Ascending aorta (tissue), 2 donors: ENCODE measurements at places on chromosomes 3 and 15.

GRCh38 chr3:122555275-122556071 lies 8.6 kb downstream of the PARP9 start:
- no peak overlapping the region for H3K27ac ChIP-seq
- H3K36me3 ChIP-seq, result peaks cover 64% of the 10 kb centered on the region
- DNase-seq, result no peak
- H3K4me3 ChIP-seq, result no peak overlapping the region
- no peaks in the 10 kb centered on the region for H3K27me3 ChIP-seq
- H3K4me1 ChIP-seq, result no peaks in the 10 kb centered on the region

GRCh38 chr3:139311557-139311956 lies 32.3 kb upstream of the MRPS22 start:
- H3K4me3 ChIP-seq, result no peak overlapping the region
- no peaks in the 10 kb centered on the region for H3K36me3 ChIP-seq
- no peak overlapping the region for H3K27ac ChIP-seq
- no peaks in the 10 kb centered on the region for H3K4me1 ChIP-seq

DNA sequence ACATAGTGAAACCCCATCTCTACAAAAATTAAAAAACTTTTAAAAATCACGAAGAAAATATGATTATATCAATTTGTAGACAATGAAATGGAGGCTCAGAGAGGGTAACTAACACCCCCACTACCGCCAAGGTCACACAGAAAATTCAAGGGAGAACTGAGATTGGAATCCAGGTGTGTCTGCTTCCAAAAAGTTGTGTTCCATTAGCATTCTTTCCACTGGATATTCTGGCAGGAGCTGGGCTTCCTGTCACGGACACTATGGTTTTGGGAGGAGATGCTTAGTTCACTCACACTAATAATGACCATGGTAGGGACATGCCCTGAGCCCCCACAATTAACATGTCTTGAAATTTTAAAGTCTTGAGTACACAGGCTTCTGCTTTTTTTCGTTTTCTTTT lies 28.8 kb downstream of the CTSH start:
- peaks cover 7% of the 10 kb centered on the region for H3K4me1 ChIP-seq
- peak overlapping the region; percentile 81 for H3K27ac ChIP-seq
- H3K4me3 ChIP-seq, result no peak overlapping the region

DNA sequence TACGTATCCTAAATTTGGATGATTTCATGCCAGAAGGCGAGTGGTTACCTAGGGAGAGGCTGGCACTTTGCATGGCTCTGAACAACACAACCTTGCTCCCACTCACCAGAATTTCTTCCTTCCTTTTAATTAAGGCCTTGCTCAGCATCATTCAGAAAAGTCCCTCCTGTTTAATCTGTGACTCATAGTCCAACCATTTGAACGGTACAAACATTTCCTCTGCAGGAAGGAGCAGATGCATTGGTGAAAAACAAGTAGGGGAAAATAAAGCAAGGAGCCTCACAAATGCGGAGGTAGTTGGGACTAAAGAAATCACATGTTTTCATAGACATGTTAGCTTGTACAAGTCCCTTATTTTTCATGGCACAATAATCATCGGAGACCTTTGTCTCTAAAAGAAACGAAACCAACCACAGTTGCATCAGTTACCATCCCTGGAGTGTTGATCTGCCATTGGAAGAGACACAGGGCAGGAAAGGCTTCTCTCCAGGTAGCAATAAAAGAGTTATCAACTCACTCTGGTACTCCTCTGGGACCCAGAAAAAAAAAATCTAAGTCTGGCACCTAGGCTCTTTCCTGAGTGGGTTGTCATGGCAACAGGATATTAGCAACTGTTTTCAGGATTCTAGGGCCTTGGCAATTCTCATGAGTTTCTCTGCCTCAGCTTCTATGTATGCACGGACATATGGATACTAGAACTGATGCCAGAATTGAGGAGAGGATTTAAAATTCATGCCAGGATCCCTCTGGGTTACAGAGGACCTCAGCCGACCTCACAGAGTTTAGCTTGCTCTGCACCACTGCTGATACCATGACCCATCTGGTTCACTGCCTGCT lies 255.4 kb upstream of the ARPP21 start:
- H3K4me3 ChIP-seq, result no peak overlapping the region
- no peaks in the 10 kb centered on the region for H3K4me1 ChIP-seq
- no peak for DNase-seq
- no peaks in the 10 kb centered on the region for H3K36me3 ChIP-seq
- H3K27me3 ChIP-seq, result no peaks in the 10 kb centered on the region
- no peak overlapping the region for H3K27ac ChIP-seq

DNA sequence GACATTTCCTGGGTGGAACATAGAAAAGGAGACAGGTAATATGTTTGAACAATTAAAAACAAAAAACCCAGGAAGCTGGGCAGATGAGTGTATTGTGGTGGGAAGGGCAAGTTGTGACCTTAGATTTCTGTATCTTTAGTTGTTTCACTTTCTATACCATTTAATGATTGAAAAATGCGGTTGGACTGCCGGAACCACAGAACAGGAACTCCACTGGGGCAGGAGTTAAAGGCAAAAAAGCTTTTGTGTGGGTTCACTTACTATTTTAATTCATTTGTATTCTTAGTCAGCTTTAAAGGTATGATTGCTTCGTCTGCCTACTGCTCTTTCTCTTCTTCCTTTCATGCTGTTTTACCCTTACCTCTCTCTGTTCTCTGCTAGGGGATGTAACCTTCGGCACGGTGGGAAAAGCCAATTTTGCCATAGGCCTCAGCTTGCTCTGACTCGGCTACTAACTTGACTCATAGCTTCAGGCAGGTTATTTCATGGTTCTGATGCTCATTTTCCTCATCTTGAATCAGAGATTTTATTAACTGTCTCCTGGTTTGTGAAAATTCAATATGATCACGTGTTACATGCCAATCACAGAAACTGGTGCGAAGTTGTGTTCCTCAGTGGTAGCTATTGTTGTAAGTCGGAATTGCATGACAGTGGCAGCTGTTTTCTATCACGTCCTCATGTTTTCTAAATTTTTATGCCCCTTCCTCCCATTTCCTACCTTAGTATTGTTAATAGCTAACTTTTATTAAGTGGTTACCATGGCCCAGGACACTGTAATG lies 1.6 kb upstream of the MCTP2 start:
- H3K27ac ChIP-seq, result no peak overlapping the region
- no peaks in the 10 kb centered on the region for H3K27me3 ChIP-seq
- no peaks in the 10 kb centered on the region for H3K4me1 ChIP-seq

DNA sequence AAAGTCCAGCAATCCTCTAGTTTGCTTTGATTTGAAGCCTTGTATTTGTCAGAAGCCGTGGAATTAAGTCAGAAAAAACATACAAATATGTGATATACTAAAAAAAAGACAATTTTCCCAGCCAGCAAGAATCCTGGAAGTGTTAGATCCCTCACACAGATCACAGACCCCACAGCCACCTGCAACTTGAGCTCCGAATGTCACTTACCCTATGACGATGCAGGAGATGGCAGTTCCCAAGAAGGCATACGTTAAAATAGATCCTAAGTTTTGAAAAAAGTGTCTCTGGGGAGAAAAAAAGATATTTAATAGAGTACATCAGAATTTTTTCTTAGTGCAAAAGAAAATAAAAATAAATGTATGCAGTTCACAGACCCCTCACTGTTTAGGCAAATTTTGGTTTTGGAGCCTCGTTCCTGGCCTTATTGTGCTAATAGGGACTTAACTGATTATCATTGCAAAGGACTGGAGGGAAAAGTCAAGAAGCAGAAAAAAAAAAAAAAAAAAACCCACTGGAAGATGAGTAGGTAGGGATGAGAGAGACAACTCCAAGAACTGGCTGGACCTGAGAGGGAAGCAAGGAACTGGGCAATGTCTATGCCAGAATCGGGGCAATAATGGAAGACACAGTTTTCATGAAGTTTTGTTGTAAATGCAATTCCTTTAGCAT lies 53.3 kb downstream of the SLC9A9 start:
- no peaks in the 10 kb centered on the region for H3K36me3 ChIP-seq
- no peak overlapping the region for H3K27ac ChIP-seq
- no peak overlapping the region for H3K4me3 ChIP-seq
- DNase-seq, result no peak
- no peaks in the 10 kb centered on the region for H3K27me3 ChIP-seq

DNA sequence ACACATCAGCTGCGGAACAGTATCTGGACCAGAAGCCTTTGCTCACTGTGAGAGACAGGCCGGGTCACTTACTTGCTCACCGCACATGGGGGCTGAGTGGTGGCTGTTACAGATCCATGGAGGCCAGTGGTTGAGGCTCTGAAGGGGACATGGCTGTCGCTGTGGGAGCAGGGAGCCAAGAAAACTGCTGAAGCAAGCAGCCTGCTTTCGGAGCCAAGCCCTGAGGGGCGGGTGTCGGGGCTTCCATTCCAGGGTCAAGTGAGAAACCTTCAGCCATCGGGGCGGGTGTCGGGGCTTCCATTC lies 42.3 kb upstream of the ADAMTS17 start:
- H3K4me1 ChIP-seq, result no peaks in the 10 kb centered on the region
- H3K36me3 ChIP-seq, result peaks cover 7% of the 10 kb centered on the region
- no peak overlapping the region for H3K4me3 ChIP-seq
- no peaks in the 10 kb centered on the region for H3K27me3 ChIP-seq
- no peak for DNase-seq
- H3K27ac ChIP-seq, result no peak overlapping the region

DNA sequence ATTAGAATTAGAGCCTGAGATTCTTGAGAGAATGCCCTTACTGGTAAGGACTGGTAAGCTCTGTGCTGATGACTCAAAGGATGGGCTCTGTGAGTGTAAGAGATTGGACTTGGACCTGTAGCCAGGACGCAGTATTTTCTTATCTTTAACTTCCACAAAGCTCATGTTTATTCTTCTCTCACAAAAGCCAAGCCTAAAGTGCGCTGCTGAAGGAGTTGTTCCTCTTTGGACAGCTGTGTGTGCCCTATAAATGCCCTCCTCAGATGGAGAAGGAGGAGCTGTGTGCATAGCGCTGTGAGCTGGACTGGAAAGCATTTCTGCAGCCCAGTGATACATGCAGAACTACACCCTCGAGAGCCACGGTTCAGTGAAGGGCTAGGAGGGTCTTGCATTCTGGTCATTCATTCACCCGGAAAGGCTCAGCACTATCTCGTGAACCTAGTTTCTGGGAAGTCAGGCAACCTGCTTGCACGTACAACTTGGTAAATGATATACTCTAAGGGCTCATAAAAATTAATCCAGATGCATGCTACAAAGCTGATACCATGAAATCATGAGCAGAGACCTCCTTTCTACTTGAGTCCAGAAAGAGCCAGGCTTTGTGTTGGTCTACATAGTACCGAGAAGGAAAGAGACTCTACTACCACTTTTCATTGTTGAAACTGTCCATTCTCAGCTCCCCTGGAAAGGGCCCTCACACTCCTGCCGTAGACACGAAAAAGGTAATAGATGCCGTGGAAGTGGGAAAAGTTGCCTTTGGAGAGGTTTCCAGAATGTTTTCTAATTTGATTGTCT lies 103.0 kb upstream of the TBL1XR1 start:
- H3K4me3 ChIP-seq, result no peak overlapping the region
- no peaks in the 10 kb centered on the region for H3K27me3 ChIP-seq
- H3K4me1 ChIP-seq, result peaks cover 5% of the 10 kb centered on the region
- H3K36me3 ChIP-seq, result no peaks in the 10 kb centered on the region
- peak overlapping the region; percentile 45 for H3K27ac ChIP-seq

GRCh38 chr3:176469694-176470205 lies 727.5 kb downstream of the TBL1XR1 start:
- no peaks in the 10 kb centered on the region for H3K36me3 ChIP-seq
- no peak overlapping the region for H3K4me3 ChIP-seq
- no peak for DNase-seq
- H3K27me3 ChIP-seq, result no peaks in the 10 kb centered on the region
- no peaks in the 10 kb centered on the region for H3K4me1 ChIP-seq
- no peak overlapping the region for H3K27ac ChIP-seq

GRCh38 chr3:98763076-98763475 lies at the start of gene ST3GAL6:
TSS of gene ST3GAL6 (plus strand) at chr3:98763340. CDS start at chr3:98768441, 5,101 bp downstream.
- DNase-seq, result no peak
- H3K4me3 ChIP-seq, result peak within 1 kb of the TSS; percentile 24

- H3K27me3 ChIP-seq, result no peaks in the 10 kb centered on the region
- H3K4me1 ChIP-seq, result peaks cover 35% of the 10 kb centered on the region
- peak overlapping the region; percentile 71 for H3K4me3 ChIP-seq
- no peaks in the 10 kb centered on the region for H3K36me3 ChIP-seq
Observed at GRCh38 chr15:28094732-28095521, 4.2 kb downstream of the OCA2 start.

GRCh38 chr15:63274427-63274826 lies 3.0 kb upstream of the APH1B start:
- no peaks in the 10 kb centered on the region for H3K27me3 ChIP-seq
- no peak overlapping the region for H3K4me3 ChIP-seq
- H3K36me3 ChIP-seq, result no peaks in the 10 kb centered on the region
- H3K4me1 ChIP-seq, result no peaks in the 10 kb centered on the region
- no peak for DNase-seq

GRCh38 chr15:80507131-80507530 lies 102.9 kb downstream of the ARNT2 start:
- H3K4me1 ChIP-seq, result no peaks in the 10 kb centered on the region
- H3K27ac ChIP-seq, result no peak overlapping the region
- no peaks in the 10 kb centered on the region for H3K27me3 ChIP-seq
- no peaks in the 10 kb centered on the region for H3K36me3 ChIP-seq

DNA sequence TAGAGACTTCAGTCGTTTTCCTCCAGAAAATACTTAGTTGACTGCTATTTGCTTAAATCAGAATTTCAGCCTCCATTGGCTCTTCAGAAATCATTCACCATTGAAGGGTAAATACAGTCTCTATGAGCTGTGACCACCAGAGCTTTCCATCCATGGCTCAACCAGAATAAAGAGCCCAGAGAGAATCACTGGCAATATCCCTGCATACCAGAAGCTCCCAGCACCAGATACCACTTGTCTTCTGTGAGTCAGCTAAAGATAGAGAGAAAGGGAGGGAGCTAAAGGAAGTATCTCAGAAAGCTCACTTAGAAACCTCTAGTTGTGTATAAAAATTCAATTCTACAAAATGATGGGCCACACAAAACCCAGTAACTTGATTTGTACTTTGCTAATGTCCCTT lies 115.2 kb upstream of the TMCO5A start:
- H3K27ac ChIP-seq, result no peak overlapping the region
- H3K36me3 ChIP-seq, result no peaks in the 10 kb centered on the region
- H3K4me3 ChIP-seq, result no peak overlapping the region
